ENCODE measurements at places on chromosomes 13 and 19.

DNA sequence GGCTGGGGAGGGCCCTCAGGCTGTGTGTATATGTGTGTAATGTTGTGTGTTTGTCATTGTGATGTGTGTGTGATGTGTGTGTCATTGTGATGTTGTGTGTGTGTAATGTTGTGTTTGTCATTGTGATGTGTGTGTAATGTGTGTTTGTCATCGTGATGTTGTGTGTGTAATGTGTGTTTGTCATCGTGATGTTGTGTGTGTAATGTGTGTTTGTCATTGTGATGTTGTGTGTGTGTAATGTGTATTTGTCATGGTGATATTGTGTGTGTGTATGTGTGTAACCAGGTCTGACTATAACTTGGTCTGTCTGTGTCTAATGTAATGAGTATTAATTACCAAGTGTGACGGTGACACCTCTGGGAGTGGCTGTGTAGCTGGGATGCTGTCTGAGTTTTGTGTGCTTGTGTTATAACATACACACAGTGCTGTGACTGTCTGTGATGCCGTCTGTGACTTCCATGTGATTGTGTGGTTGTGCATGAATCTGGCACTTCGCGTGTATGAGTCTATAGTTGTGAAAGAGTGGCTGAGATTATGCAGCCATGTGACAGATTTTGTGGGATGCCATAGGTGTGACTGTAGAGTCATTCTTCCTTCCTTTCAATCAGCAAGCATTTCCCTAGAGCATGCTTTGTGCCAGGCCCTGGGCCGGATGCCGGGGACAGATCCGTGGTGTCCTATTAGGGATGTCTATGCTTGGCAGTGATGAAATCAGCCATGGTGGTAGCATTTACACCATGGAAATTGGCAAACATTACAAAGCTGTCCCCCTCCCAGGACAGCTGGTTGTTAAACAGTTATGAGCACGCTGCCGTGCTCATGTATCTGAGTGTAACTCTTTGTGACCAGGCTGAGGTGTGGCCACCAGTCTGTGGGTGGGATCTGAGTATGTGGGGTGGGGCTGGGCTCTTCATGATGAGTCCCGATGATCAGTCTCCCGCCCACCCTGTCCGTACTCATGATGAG lies 6.4 kb downstream of the TNFSF14 start:
- peak; percentile 8 for DNase-seq

- DNase-seq = peak; percentile 34
These were observed 321.7 kb downstream of the SUCLA2 start for GRCh38 chr13:47679401-47679800.

DNA sequence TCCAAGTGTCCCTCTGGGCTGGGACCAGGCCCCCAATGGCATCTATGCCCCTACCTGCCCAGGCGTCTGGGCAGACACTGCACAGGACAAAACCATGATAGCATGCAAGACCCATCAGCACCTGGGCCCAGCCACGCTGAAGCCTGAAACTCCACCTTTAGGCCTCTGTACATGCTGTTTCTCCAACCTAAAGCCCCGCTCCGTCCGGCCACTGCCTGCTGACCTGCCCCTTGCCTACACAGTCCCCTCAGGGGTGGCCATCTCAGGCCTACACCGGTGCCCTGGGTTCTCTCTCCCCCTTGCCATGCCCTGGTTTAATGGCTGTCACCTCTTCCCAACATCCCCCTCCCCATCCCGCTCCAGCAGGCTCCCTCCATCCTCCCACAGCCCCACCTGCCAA lies 15.3 kb downstream of the GJA3 start:
- no peak for DNase-seq

DNA sequence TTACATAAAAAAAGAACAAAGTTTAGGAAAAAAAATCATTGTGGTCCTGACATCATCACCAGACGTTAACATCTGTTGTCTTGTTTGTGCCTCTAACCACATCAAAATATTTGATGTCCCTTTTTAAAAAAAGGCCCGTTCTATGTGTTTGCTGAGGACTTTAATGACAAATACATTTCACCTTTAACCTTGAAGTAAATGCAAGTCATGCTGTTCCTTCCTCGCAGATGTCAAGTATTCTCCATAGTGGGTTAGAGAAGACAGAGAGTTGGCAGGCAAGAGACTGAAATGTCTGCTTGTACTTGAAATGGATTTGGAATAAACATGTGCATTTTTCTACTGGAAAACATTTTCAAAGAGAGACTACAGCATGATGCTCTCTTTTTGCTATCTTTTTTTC lies 134.9 kb downstream of the FGF9 start:
- DNase-seq = no peak

GRCh38 chr13:66483712-66484111 lies 746.4 kb downstream of the PCDH9 start:
- no peak for DNase-seq

- no peak for DNase-seq
These were observed 1286.9 kb upstream of the PCDH20 start for GRCh38 chr13:62702502-62702901.

DNA sequence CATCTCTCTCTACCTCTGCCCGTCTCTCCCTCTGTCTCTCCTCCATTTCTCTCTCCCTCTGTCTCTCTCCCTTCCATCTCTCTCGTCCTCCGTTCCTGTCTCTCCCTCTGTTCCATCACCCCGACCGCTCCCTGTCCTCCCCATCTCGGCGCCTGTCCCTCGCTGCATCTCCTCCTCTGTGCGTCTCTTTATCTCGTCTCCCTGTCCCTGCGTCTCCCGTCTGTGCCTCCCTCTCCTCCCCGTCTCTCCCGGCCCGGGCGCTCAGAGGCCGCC lies 4.6 kb downstream of the GRIN2D start:
- DNase-seq = no peak

GRCh38 chr19:5251096-5252065 lies 89.2 kb downstream of the PTPRS start:
- no peak for DNase-seq

DNA sequence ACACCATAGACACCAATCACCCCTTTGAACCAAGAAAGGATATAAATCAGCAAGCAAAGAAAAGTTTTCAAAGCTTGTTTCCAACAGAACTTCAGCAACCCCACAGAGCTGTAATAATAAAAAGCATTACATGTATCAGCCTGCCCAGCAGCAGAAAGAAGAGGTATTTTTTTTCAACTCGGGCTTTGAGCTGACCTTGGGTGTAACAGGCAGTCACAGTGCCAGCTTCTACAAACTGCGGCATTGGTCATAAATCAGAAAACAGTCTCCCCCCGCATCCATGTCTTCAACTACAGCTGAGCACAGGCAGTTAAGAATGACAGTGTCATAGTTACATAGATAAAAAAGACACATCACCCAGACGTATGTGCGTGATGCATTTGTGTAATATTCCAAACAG lies 671.0 kb upstream of the SLITRK1 start:
- no peak for DNase-seq

GRCh38 chr19:16207063-16207462 lies 9.4 kb downstream of the AP1M1 start:
- no peak for DNase-seq

DNA sequence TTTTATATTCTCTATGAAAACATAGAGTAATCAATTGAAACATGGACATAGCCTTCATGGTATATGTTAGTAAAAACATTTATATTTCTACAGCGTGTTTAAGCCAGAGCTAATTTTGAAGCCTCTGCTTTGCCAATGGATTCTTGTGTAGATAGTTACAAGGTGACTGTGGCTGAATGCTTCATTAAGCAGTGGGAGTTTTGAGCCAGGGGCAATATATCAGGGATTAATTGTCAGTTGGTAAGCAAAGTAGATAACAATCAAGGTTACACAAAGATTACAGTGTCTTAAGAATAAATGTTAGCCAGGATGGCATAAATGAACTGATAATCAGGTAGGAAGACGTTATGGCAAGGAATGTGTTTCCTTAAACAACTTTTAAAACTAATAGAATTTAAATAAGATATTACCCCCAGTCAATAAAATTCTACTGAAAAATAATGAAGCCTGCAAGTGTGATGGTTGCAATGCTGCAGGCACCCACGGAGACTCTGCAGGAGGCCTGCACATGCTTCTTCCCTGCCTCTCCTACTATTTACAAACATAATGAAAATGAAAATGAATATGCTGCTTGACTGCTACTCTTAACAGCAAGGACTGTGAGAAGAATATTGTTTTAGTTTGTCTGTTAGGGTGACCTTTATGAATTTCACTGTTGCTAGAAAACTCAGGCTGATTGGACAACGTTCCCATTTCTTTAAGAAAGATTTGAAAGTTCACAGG lies 588.5 kb downstream of the GPC5 start:
- DNase-seq = no peak
